ENCODE measurements at places on chromosomes 2 and 18. TPM values are rescaled to one million over a fixed set of nuclear protein-coding genes. Genes with fewer than 3 reads are reported as not detected.

The ALLC gene
- not detected for total RNA-seq

The IL18RAP gene
- not detected for total RNA-seq

The ADRA2B gene
- total RNA-seq = not detected

The GPR35 gene
- total RNA-seq = 0.50 TPM

The ABCA12 gene
- under 0.01 TPM for total RNA-seq
